Frontal cortex (tissue), 4 donors: ENCODE measurements at places on chromosomes 1 and 21.

DNA sequence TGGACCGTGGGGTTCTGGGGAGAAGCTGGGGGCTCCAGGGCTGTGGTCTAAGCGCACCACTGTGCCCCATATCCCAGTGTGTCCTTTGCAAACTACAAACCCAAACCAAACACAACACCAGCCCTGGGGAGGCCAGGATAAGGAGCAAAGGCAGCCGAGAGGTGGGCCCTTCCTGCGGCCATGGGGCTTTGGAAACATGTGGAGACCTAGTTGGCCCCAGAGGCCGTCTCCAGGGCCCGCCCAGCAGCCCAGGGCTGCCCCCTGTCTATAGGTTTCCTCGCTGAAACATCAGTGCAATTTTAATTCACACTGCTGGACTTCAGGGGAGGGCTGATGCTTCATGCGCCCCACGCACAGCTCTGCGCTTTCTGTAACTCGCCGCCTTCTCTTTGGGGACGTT lies 61.3 kb downstream of the PRDM16 start:
- DNase-seq: no peak

DNA sequence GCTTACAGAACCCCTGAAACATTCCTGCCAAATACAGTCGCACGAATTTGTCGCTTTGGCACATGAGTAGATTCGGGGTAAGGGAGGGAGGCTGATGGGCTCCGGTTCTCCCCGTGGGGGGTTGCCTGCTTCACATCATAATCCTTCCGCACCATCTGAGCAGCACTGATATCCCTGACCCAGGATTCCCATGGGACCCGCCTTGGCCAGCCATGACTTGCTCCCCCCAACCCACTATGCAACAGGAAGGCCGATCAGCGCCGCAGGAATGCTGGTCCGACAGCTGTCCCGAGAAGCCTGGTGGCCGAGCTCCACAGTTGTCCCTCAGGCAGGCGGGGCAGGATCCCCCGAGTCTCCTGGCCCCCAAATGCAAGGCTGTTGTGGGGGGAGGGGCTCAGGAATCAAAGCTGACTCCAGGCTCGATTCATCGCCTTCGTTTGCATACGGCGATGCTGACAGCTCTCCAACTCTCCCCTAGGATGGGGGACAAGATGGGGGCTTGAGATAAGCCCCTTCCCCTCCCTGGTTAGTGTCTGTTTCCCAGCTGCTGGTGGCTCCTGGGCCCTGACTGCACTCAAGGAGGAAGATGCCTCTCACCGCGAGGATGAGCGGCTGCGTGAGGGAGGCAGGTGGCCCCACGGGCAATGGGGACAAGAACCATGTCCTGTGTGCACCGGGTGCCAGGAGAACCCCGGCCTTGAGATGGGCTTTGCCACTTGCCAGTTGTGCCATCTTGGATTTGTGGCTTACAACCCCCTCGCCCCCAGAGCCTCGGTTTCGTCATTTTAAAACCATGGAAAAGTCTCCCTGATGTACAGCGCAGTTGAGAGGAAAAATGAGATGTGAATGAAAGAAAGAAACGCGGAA lies 9.3 kb downstream of the DRAXIN start:
- no peak for DNase-seq

DNA sequence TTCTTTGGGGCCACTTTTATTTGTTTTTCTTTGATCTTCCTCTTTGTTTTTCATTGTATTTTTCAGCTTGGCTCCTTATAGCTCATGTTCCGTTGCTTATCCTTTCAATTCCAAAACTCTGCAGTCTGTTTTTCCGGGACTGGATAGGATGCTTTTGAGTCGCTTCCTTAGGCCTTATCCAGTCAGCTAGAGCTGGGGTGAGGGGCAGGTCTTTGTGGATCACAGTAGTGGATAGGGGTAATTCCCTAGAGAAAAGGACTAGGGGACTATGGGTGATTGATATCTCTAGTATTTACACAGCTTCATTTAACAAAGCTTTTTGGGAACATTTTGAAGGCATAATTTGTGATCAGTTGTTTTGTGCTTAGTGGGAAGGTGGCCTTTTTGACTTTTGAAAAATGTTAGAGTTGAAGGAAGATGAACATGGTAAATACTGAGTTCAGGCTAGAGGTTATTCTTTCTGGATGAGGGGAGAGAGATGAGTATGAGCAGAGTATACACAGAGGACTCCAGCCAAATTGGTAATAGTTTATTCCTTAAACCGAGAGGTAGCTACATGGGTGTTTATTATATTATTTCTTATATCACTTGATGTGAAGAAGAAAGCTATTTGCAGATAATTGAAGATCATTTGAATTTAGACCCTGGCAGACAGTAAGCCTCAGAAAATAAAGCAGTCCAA lies 22.5 kb downstream of the CEP350 start:
- DNase-seq: no peak

- DNase-seq: no peak
Measured at GRCh38 chr1:102435483-102435882, 438.8 kb upstream of the OLFM3 start.

GRCh38 chr1:246526915-246527314 lies 19.8 kb upstream of the SMYD3 start:
- no peak for DNase-seq

DNA sequence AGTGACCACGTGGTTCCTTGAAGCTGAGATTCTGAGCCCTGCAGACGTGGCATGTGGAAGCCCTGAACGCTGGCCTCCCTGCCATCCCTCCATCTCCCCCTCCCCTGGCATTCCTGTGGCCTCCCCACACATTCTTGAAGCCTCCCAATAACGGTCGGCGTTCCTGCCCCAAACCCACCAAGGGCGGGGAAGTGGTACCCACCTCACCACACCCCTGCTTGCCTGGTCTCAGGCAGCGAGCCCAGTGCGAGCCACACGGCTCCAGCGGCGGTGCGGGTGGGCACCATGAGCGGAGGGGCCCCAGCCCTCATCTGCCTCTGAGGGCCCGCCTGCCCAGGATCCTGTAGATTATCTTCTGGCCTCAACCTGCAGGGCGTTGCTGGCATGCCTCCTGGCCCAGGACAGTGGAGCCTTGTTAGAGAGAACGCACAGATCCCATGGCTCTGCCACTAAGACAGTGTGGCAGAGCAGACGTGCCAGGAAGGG lies 20.6 kb upstream of the PRELP start:
- DNase-seq: no peak

DNA sequence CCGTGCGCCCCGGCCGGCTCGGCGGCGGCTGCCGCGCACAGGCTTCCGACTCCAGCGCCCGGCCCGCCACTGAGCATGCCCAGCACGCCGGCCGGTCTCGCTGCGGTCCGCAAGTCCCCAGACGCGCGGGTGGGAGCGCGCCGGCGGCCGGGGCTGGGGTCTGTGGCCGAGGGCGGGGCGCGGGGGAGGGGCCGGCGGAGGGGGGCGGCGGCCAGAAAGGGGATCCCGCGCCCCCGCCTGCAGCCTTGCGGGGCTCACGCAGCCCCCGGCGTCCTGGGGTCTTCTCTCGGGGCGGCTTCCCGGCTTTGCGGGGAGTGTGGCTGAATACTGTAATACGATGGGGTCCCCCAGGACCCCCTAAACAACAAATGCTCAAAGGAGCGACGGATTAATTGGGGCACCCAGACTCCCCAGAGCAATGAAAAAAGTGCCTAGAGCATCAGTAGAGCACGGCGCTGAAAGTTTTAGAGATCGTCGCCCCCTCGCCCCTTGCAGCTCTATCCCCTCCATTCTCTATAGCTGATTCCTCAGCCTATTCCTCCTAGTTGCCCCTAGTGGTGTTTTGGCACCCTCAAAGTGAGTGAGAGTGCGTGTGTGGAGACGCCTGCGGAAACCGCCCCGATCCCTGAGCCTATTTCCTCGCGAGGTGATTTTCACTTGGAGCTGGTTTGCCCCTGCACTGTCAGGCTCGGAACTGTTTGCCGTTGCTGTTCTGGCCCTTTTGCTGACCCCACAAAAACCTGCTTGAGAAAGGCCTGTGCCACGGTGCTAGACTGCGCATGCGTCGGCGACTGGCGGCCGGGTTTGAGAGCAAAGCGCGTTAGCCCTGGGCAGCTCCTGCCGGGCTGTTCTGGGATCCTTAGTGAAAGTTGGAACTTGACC lies at the start of gene VAV3:
VAV3 (minus strand) TSS at position 71 of the 882 bp plus-strand sequence. CDS start 311 bp downstream, outside the sequence.
- DNase-seq: peak; percentile 55

DNA sequence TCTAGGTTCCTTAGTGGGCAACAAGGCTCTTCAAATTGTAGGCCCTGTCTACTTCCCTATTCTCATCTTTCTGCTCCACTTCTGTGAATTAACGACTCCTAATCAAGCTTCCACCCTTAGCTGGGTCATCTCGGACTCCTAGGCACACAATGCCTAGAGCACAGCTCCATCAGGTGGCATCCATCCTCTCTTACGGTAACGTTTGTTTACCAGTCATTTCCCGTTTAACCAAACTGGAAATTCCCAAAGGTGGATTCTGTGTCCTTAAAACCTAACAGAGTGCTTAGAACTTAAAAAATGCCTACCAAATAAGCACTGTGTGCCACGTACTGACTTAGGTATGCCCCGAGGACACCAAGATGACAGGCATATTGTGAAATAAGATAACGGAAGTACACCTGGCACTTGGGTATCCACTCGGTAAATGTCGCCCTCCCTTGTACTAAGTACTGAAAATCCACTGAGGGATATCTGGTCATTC lies 1.5 kb downstream of the PARP1 start:
- DNase-seq: no peak

GRCh38 chr1:35866991-35867390 lies 16.0 kb upstream of the AGO1 start:
- no peak for DNase-seq

GRCh38 chr1:29708381-29708780 lies 472.1 kb downstream of the PTPRU start:
- no peak for DNase-seq

DNA sequence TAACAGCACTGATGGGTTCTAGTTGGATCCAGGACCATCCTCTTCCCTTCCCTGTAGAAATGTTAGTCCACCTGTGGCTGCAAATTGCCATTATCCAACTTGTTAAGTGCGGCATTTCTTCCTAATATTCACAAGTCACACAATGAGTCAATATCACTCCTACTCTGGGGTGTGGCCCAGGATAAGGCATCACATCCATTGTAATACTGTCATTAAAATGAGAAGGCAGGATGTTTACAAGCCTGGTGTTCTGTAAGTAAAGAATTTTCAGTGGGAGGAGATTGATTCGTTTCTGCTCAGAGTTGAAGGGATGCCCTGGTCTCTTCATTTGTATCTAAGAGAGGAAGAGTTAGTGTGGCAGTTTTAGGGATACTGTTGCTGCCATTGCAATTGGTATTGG lies 18.1 kb upstream of the ARHGAP29 start:
- no peak for DNase-seq

- no peak for DNase-seq
Measured at GRCh38 chr1:35532497-35533223, 24.5 kb downstream of the KIAA0319L start.

DNA sequence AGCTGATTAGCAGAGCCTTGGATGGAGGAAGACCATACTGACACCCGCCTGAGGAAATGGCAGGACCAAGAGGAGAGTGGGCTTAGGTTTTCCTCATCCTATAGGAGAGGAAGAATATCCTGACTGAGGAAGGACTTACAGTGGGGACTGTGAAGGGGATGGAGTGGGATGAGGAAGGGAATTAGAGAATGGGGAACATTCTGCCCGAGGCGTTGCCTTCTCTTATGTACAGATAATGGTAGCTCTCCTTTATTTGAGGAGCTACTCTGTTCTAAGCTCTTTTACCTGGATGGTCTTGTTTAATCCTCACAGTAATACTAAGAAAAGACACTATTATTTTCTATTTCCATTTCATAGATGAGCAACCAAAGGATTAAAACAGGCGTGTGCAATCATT lies 56.0 kb downstream of the OLFML3 start:
- DNase-seq: no peak

- DNase-seq: peak; percentile 52
Measured at GRCh38 chr1:182080955-182081582, 19.6 kb upstream of the ZNF648 start.

GRCh38 chr1:38908821-38909220 lies 27.4 kb upstream of the GJA9 start:
- DNase-seq: no peak

DNA sequence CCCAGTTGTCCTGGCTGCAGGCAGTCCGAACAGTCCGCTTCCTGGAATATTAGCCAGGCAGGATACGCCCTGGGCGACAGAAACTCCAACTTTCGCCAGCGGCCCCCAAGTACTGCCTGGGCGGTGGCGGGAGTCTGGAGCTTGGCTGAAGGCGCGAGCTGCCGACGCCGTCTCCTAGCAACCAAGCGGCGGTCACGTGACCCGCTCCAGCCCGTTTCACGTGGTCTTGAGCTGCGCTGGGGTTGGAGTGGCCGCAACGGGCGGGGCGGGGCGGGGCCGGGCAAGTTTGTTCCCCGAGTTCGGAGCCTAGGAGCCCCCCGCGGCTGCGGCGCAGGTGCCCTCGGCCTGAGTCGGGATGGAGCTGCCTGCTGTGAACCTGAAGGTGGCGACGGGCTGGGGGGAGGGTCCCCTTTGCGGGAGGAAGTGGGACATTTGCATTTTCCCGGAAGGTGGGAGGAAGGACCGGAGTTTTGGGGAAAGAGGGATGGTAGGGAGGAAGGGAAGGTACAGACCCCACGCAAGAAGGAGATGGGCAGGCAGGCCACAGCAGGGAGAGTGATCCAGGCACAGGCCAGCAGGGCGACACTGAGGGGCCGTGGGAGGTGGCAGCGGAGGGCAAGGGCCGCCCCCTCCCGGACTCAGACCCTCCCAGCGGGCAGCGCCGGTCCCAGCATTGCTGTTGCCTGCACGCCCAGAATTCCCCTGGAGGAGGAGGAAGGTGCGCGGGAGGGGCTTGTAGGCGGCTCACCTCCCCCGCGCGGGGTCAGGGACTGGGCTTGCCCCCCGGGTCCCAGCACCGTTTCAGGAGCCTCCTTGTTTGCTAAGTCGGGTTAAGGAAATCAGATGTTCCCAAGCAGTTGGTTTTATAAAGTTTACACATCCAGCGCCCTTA lies at the start of gene AGTRAP:
AGTRAP (plus strand) TSS at position 283 of the 892 bp plus-strand sequence; CDS start at position 356, 73 bp downstream.
- DNase-seq: peak; percentile 88

DNA sequence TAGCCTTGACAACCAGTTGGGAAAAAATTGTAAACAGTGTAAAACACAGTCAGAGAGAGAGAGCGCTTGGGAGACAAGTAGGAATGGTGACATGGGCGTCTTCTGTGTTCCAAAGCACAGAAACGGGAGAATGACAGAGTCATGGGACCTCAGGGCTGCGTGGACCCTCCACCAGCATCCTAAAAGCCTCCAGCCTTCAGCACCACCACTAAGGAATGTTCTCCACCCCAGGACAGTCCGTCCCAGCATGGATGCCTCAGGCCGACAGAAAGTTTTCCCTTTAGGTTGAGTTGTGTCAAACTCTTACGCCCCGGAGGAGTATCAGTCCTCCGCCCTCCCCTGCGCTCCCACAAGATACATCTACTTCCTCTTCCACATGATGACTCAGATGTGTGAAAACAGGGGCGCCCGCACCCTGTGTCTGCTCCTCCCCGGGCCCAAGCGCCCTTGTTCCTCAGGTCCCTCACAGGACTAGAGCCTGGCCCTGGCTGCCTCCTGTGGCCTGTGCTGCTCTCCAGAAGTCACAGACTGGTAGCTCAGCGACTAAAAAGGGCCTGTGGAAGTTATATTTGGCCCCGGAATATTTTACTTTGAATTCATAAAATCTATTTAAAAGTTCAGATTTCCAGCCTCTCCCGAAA lies 63.9 kb upstream of the EFHD2 start:
- DNase-seq: no peak

DNA sequence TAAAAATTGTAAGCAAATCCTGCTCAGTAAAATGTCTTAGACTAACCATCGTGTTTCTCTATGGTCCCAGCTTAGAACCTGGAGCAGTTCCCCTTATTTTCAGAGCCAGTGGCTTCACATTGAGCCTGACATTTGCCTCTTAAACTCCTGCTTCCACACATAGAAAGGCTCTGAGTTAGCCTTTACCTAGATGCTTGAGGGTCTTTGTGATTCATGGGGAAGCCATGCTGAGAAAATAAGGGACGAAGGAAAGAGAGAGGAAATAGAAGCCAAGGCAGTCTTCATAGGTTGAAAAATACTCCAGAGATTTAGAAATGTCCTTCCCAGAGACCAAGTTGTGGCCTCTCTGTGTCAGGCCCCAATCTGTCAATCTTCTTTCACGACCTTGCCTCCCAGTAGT lies 16.1 kb upstream of the RBBP5 start:
- no peak for DNase-seq
